ENCODE measurements at places on chromosomes 6 and 20.

DNA sequence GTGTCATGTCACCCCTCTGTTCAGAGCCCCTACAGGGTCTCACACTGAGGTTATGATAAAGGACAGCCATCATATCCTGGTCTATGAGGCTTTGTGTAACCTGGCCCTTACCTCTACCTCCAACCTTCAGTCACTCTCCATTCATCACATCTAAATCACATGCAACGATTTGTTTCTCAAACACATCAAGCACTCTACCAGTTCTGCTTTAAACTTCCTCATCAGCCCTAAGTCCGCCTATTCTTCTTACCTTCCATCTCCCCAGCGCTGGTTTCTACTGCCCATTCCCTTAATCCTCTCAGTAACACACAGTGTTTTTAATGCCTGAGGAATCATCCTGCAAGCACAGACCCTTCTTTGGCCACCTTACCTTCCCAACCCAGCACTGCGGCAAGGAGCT, 17.9 kb upstream of the BACH2 start:
- no peak for DNase-seq

DNA sequence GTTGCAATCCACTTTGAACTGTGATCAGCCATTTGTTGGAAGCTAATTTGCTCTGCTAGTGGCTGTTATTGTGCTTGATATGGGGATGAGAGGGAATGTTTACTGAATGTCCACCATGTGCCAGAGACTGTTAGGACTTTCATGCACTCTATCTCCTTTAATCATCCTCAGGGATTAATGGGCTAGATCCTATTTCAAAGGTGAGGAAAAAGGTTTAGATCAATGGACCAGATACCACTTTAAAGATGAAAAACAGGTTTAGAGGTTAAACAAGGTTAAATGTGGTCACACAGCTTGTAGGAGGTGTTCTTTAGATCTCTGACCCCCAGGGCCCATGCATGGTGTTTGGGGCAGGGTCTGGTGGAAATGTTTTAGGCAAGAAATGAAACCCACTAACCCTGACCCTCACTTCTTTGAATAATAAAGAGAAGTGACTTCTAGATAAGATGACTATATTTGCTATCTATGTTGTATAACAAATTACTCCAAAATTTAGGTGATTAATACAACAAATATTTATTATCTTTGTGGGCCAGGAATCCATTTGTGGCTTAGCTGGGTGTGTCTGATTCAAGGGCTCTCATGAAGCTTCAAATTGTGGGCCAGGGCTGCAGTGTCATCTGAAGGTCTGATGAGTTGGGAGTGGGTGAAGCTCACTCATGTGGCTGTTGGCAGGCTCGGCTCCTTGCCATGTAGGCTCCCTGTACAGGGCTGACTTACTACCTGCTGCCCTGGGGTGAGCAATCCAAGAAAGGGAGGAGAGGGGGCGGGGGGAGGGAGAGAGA, 127.8 kb upstream of the FOXA2 start:
- no peak for DNase-seq

- no peak for DNase-seq
Observed at GRCh38 chr6:3343089-3343883, 84.5 kb downstream of the PSMG4 start.

GRCh38 chr6:36368421-36368820, 19.0 kb downstream of the ETV7 start:
- no peak for DNase-seq

DNA sequence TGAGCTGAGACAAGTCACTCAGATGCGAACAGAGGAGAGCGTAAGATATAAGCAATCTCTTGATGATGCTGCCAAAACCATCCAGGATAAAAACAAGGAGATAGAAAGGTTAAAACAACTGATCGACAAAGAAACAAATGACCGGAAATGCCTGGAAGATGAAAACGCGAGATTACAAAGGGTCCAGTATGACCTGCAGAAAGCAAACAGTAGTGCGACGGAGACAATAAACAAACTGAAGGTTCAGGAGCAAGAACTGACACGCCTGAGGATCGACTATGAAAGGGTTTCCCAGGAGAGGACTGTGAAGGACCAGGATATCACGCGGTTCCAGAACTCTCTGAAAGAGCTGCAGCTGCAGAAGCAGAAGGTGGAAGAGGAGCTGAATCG, 9.5 kb upstream of the SNRNP48 start:
- DNase-seq, result no peak

GRCh38 chr20:58076405-58076804, 152.0 kb downstream of the ANKRD60 start:
- DNase-seq, result no peak

- DNase-seq, result no peak
Observed at GRCh38 chr6:168452685-168453377, 11.8 kb downstream of the SMOC2 start.

DNA sequence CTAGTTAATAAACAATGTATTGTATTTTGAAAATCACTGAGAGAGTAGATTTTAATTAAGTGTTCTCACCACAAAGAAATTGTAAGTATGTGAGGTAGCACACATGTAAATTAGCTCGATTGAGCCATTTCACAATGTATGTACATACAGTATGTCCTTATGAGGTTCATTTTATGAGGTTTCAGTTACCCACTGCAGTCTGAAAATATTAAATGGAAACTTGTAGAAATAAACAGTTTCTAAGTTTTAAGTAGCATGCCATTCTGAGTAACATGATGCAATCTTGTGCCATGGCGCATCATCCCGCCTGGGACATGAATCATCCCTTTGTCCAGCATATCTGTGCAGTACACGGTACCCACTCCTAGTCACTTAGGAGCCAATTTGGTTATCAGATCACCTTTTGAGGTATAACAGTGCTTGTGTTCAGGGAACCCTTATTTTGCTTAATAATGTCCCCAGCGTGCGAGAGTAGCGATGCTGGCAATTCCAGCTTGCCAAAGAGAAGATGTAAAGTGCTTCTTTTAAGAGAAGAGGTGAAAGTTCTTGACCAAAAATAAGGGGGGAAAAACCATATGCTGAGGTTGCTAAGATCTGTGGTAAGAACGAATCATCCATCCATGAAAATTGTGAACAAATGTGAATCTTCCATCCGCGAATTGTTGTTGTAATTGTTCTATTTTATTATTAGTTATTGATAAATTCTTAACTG, 64.7 kb downstream of the KCNS1 start:
- no peak for DNase-seq

DNA sequence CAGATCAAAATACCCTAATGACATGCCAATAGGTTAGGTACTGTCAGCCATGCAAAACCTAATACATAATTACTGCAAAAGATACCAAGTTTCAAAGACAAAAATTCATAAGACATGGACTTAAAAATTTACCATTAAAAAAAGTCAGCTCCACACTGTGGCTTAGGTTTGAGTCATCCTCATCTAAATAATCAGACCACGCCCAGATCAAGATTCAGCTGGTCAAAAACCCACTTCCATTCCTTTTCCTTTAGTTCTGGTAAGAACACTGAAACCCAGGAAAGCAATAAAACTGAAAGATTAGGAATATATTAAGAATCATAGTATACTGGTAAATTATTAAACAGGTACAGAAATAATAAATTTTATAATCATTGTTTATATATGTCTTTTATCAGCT, 81.0 kb upstream of the ASF1A start:
- no peak for DNase-seq

DNA sequence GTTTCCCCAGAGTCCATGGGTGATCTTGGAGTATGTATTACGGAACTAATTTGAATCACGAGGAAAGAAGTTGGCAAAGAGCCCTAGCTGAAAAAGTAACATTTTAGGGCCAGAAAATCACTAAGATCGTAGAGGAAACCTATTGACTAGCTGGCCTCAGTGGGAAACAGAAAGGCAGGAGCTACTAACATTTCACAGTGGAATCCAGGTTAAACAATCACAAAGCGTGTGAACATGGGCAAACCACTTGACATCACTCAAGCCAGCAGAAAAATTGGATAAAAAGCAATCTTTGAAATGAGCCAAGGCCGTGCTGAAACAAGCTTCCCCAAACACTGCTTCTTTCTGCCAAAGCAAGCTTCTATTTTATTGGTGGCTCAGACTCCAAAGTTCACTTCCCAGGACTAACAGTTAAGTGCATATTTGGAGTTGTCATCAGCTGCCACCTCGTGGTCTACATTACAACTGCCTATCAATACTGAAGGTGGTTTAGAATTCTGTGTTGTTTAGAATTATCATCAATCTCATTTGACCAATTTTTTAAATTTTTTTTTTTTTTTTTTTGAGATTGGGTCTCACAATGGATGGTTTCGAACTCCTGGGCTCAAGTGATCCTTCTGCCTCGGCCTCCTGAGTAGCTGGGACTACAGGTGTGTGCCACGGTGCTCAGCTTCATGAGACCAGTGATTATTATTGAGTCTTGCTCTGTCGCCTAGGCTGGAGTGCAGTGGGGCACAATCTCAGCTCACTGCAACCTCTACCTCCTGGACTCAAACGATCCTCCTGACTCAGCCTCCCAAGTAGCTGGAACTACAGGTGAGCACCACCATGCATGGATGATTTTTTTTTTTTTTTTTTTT, 10.6 kb downstream of the RPS10 start:
- peak; percentile 74 for DNase-seq

GRCh38 chr6:109304284-109305015, 77.8 kb downstream of the CD164 start:
- peak; percentile 30 for DNase-seq

- DNase-seq, result no peak
Observed at GRCh38 chr6:169896826-169897456, 145.5 kb downstream of the ERMARD start.

GRCh38 chr6:28258877-28259777, at the start of gene NKAPL:
TSS of gene NKAPL (plus strand) at chr6:28259297. CDS start at chr6:28259372, 75 bp downstream.
- DNase-seq, result peak; percentile 57

GRCh38 chr20:47031004-47031403, 136.4 kb downstream of the EYA2 start:
- DNase-seq, result no peak

DNA sequence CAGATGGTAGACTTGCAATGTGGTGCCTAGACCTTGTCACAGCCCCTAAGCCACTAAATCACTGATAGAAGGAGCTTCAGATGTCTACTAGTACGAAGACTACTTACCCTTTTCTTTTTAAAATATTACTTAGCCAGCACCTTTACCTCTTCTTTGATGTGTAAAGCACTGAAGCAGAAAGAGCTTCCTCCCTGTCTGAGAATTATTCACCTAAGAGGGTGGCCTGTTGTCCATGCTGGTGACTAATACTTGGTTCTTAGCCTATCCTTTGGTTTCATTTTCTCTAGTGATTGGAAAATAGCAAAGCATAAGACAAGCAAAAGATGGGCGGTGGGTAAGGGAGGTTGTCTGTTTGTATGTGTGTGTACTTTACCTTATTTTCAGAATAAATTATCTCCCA, 794.6 kb downstream of the TFAP2A start:
- DNase-seq, result peak; percentile 46

DNA sequence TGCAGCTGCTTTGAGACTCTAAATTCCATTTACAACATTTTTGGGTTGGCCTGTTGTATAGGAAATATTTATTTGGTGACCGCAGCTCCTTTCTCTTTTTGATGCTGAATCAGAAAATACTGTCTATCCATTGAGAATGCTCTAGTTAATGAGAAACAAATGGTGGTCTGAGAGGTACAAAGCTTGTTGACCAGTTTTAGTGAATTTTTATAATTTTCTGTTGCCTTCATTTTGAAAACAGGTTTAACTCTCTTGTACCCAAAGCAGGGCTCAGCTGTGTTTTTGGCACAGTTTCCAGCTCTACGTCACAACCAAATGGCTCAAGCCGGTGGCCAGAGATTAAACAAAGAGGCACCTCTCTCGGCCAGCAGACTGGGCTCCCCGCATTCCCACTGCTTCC, 113.2 kb downstream of the FNDC1 start:
- no peak for DNase-seq

DNA sequence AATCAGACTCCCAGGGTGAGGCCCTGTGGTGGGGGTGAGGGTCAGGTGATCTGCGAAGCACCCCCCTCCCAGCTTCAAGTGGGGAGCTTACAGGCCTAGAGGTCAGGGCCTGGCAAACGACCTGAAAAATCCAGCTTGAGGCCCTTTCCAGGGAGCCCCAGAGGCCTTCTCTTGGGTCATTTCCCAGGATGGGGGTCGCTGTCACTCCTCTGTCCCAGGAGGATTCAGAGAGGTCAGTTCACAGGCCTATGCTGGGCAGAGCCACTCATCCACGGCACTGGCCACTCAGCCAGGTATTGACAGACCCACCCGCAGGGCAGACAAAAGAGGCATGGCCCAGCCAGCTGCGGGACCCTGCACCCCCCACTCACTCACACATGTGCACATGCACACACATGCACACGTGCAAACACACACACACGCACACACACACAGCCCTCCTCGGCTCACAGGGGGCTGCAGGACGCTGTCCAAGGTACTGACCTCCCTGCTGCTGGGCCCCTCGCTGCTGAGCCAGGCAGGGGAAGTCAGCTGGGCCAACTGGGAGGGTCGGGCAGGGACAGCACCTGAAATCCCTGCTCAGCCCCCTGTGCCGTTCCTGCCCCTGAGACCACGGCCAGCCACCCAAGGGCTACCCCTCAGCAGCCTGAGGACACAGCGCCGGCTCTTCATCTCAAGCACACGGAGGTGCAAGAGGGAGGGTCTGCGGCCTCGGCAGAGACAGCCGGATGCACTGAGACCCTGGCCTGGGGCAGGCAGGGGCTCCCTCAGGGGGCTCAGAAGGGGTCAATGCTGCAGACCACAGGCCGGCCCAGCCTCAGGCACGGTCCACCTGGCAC, 113.8 kb downstream of the TAF4 start:
- no peak for DNase-seq

- no peak for DNase-seq
Observed at GRCh38 chr6:168377856-168378832, 58.6 kb upstream of the DACT2 start.

DNA sequence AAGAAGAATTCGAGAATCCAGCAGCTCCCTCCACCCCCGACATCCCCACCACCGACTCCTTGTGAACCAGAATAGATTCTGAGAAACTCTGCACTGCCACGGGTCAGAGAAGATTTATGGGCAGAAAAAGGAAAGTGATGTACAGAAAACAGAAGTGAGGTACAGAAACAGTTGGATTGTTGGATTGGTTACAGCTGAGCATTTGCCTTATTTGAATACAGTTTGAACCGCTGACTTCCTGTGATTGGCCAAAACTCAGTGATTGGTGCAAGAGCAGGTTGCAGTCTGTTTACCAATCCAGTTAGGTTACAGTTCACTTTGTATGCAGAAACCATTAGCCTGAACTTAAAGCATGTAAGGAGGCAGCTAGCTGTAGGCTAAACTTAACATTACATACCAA, 131.2 kb upstream of the HDDC2 start:
- peak; percentile 10 for DNase-seq

GRCh38 chr6:43570876-43571441, 4.9 kb downstream of the XPO5 start:
- peak; percentile 51 for DNase-seq
